ENCODE measurements at places on chromosomes 13 and 19.

DNA sequence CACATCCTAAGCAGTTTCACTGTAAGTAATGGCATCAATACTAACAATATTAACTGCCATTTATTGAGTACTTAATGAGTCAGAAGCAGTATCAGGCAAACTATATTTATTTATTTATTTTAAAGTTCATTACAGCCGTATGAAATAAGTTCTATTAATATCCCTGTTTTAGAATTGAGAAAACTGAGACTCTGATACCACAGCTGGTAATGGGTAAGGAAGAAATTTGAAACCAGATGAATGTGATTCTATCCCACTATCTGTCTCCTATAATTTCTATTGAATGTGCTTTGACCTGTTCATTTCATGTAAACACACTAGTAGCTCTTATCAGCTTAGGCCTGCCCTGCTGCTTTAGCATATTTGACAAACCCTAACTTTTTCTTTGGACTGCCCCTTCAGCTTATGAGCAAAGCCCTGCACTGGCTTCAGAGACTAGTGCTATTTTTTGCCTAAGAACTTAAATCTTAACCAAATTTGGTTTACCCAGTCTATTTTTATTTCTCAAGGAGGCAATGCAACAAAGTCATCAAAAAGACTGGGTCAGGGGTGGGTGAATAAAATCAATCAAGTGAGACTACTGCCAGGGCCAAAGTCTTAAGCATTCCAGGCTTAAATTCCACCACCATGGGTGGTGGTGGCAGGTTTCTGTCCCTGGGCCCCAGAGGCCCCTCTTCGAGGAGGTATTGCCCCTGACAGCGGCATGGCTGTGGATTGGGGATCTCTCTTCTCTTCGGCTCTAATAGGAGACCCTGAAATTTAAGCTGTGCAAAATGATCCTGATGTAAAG lies 143.4 kb downstream of the DLEU7 start:
- no peak for DNase-seq

GRCh38 chr19:1533510-1534150 lies 9.8 kb downstream of the PLK5 start:
- DNase-seq, result no peak

DNA sequence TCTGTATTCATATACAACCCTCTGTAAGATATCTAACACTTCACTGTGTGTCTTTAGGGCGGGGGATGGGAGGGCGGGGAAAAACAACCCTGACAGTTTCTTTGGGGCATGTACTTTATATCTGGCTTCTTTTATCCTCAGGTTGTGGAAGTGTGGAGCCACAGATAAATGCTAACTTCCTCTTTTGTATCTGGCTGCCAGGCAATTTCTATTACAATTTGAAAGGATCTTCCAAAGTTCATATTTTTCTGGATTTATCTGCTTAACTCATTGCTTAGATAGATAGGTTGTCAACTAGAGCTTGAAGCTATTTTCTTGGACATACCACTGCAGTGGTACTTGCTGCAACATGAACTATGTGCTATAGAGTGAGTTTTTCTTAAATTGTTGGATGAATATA lies 393.0 kb downstream of the LMO7 start:
- no peak for DNase-seq

DNA sequence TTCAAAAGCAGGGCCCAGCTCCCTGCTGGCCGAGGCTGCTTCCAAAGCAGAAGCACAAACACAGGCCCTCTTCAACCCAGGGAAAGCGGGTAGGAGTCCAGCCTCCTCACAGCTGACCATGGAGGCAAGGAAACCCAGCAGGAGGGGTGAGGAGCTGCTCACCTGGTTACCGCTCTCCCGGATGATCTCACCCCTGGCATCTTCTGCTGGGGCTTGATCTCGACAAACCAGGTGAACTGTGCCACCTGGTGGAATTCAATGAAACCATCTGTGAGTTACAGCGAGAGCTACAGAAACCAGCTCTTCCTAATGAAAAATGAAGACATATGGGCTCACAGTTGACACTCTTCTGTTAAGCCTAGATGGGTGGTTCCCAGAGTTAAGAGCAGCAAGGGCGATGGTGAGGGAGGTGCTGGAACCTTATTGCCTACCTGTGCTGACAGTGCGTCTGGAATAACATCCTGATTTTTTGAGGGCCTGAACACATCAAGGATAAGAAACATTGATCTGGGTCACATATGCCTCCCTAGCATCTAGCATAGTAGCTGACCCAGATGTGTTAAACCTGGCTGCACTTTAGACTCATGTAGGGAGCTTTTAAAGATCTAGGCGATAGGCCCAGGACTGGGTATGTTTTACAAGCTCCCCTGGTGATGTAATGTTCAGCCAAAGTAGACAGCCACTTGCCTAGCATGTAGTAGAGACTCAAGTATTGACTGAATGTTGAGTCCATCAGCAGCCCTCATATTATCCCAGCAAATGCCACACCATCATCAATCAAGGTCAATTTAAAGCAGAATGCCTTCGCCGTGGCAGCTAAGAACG lies 6.1 kb downstream of the DHRS12 start:
- DNase-seq, result peak; percentile 38

GRCh38 chr19:28878862-28879566 lies 333.9 kb downstream of the UQCRFS1 start:
- peak; percentile 60 for DNase-seq

DNA sequence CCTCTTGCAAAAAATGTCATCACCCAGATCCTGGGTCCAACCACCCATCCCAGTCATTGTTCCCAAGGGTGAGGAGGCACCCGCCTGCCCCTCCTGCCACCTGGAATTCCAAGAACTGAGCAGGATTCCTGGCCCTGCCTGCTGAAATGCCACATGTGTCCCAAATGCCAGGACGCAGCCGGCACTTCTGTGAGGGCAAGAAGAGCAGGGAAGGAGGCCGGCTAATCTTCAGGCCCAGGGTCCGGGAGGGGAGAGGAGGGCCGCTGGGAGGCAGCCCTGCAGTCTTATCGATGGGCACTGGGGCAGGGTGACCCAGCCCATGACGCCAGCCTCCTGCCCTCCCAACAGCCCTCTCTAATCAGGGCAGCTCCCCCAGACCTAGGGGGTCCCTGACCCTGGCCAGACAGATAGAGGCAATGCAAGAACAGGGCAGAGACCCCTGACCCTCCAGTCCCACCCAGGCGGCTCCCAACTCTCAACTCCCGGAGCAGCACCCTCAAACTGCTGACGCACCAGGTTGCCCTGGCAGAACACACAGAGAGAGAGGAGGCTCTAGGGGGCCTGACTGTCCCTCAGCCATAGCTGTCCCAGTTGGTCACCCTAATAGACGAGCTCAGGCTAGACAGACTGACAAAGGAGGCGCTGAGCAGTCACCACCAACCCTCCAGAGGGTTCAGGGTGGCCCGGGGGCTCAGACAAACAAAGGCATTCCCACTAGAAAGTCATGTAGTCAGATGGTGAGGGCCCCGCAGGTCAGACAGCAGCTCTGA lies 1.5 kb downstream of the MFSD12 start:
- no peak for DNase-seq

All from stimulated activated CD4-positive, alpha-beta T cell treated with anti-CD3 and anti-CD28 coated beads, Interleukin-4, amount 100 ng/mL, for 48 hours (primary cell).